Ascending aorta (tissue), 2 donors: ENCODE measurements at places on chromosomes 3 and 15.

DNA sequence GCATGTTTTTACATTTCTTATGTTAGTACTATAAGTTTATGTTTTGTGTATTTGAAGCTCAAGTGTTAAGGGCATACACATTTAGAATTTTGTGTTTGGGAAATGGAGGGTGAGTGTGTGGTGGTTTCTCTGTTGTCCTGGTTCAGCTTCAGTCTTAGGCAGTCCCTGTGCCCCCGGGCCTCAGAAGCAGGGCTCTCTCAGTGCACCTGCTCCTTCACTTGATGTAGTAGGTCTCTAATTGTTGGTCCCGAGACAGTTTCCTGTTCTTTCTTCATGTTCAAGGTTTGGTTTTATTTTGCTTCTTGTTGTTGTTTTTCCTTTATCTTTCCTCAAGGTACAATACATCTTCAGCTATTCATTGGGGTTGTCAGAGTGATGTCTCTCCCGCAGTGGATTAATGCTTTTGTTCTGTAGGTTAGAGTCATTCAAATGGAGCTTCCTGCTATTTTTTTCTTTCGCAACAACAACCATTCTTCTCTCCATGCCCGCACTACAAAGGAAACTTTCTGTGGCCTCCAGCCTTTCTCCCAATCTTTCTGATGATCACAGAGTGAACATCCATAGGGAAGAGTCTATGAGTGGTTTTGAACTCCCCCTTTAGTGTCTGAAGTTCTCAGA lies 177.8 kb upstream of the GOLGA6L4 start:
- no peak for DNase-seq

GRCh38 chr3:49553324-49553691 lies 969 bp upstream of the BSN start:
- no peak for DNase-seq

GRCh38 chr15:25770618-25771337 lies 92.3 kb downstream of the ATP10A start:
- no peak for DNase-seq

DNA sequence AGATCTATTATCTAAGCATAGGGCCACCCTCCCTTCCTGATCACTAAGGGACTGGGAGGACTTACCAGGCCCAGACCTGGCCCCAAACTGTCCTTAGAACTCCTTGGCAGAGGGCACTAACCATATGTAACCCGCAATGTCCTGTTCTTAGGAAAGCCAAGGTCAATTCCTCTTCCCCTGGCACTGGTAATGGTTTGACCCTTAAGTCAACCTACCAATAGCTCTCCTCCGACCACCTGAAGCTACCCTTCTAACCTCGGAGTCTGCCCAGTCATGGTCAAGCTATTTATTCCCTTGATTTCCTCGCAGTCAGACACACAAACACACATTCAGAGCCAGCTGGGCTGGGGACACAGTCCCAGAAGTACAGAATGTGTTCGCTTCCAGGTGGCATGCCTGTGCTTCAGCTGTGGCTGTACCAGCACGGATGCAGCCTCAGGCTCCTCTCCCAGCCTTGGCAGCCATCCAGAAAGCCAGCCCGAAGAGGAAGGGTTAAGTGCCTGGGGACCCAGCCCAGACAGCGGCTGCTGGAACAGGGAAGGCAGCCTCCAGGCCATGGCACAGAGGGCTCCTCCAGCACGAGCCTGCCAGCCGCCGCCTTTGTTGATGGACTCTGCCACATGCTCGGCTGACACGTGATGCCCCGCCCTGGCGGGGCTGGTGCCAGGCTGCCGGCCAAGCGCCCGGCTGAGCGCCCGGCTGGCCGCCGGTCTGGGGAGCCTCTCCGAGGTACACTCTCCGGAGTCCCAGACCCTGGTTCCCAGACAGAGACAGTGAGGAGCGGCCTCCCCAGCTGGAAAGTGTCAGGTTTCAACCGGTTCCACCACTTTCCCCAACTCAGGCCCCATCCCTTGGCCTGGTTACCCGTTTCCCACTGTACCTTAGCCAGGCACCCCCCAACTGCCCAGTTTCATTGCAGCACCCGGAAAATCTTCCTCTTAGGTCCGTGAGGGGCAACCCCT lies 5.5 kb downstream of the BMF start:
- DNase-seq: peak; percentile 66

GRCh38 chr15:41151451-41152005 lies 35.4 kb upstream of the INO80 start:
- DNase-seq: no peak

- no peak for DNase-seq
Observed at GRCh38 chr15:100633763-100634075, 31.3 kb downstream of the ASB7 start.
